NCI-H2171 treated with DMSO at 0.1 percent for 48 hours (cell line): ENCODE measurements at places on chromosomes 3 and 15.

GRCh38 chr3:170563712-170564423 is 22.0 kb downstream of the SLC7A14 start:
- DNase-seq = no peak

DNA sequence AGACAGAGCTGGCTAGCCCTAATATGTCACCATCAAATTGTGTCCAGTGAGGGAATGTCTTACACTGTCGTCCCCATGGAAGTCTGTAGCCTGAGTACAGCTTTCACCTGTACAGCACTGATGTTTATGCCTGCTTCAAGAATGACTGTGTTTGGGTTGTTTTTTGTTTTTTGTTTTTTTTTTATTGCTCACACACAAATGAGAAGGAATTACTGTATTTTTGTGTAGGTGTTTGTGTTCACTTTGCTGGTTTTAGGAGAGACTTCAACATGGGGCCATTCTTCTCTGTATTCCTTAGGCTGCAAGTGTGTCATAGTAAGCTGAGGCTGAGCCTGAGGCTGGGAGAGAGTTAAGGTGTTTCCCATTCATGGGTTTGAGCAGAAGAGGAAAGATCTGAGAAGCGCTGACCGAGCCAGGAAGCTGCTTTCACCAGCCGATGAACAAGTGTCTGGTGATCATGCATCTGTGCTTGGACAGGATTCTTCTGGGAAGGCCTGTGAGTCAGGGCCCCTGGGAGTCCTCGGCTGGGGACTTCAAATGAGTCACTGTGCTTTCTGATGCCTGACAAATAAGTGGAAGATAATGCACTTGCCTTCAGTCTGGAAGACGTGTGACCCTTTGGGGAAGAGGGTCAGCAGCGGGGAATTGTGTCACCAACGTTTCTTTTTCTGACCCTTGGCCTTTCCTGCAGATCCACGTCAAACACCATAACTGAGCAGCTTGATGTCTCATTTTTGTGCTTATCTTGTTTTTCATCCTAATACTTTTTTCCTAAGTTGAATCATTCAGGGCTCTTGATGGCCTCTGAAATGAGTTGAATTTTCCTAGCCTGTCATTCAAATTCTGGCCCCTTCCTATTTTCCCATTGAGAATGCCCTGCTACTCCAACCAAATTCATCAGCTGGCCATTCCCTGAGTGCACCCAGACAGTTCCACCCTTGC is 36.7 kb upstream of the ZBTB38 start:
- DNase-seq = no peak

GRCh38 chr15:48582452-48583247 is 62.9 kb downstream of the FBN1 start:
- peak; percentile 12 for DNase-seq

DNA sequence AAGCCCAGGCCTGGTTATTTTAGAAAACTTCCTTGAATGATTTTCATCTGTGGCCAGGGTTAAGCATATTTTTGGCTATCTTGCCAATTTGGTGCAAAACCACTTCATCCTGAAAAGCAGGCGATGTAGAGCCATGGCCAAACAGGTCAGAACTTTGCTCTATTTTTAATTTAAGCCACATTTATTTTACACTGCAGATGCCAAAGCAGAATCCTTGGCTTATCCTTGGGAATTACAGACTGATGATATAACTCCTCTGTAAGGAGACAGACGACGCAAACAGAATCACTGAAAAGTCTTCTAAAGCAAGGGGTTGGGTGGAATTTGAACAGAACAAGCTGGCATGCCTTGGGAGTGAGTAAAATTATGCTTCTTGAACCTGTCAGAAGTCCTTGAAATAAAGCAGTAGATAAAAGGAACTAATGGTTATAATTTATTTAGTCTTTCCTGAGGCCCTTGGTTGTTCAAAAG is 121.9 kb downstream of the CHST2 start:
- DNase-seq = no peak

DNA sequence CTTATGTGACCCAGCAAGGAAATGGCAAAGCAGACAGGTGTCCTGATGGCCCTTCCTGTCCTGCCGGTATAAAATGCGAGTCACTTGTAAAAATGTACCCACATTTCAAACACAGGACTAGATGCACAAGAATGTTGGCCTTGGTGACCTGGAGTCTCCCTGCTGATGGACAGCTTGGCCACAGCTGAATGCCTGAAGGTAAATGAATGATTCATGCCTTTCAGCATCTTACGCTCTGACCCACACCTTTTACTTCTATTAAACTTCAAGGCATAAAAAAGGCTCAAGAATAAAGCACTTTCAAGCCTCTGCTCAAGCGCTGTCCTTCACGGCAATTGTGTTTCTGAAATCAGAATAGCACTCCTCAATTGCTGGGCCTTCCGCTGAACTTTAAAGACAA is 228.0 kb upstream of the SLCO3A1 start:
- no peak for DNase-seq

GRCh38 chr15:87489902-87490665 is 766.5 kb downstream of the NTRK3 start:
- DNase-seq = no peak

DNA sequence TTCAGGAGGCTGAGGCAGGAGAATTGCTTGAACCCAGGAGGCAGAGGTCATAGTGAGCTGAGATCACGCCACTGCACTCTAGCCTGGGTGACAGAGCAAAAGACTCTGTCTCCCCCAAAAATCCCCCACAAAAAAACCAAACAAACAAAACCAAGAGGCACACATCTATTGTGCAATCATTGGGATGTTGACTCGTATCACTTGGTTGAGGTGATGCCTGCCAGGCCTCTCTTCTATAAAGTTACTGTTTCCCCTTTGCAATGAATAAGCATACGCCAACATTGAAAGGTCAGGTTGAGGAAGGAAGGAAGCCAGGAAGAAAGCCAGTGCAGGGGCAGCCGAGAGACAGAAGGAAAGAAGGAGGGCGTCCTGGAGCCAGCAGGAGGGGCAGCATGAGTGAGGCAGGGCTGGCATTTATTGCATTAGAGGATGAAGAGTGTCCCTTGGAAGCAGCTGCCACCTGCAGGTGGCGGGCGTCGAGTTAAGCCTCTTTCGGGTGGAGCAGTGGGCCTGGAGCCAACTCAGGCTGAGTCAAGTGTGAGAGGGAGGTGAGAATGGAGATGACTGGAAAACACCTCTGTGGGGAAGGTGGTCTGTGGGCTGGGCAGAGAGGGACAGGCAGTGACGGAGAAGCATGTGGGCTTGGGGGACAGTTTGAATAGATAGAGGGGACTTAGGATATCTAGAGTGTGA is 8.3 kb upstream of the CSPG4 start:
- peak; percentile 84 for DNase-seq

- no peak for DNase-seq
Observed at GRCh38 chr15:94370206-94370935, 139.0 kb downstream of the MCTP2 start.

DNA sequence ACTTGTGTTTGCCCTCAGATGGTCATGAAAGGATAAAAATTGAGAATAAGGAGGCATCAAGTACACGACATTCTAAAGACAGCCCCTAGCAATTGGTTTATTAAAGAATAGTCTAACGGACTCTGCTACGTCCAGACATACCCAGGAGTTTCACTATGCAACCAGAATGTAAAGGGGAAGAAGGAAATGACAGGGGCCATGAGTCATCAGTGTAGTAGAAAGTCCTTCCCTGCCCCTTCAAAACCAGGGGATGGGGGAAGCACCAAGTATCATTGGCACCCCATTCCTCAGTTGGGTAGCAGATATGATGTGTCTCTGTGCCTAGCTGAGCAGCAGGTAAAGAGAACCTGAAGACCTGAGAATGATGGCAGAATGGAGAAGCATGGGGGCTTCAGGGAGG is 367.4 kb downstream of the IL20RB start:
- no peak for DNase-seq

GRCh38 chr3:52372822-52373504 is 56.8 kb downstream of the DNAH1 start:
- DNase-seq = no peak

- DNase-seq = peak; percentile 99
Observed at GRCh38 chr3:127886231-127886955, 28.6 kb upstream of the KBTBD12 start.

DNA sequence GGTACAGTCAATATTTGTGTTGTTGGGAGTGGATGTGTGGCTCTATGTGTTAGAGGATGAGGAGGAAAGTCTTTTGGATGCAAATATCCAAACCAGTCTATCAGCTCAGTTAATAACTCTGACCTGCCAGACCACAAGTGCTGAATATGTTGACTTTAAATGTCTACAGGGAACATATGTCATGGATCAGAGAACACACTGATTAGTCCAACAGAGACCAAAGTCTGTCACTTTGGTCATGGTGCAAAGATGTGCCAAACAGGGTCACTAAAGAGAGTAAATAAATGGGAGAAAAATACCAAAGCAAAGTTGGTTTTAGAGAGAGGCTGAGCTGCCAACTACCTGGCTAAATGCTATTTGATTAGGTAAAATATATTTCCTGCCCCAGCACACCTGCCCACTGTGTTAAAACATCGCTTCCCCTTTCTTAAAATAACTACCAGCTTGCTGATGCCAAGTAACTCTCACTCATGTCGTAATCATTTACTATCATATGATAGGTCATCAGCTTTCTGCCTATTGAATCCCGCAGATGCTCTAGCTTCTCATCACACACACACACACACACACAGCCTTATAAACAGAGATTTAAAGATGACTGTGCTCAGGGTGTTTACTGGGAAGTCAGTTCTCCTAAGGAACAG is 173.3 kb downstream of the PDZRN3 start:
- no peak for DNase-seq

DNA sequence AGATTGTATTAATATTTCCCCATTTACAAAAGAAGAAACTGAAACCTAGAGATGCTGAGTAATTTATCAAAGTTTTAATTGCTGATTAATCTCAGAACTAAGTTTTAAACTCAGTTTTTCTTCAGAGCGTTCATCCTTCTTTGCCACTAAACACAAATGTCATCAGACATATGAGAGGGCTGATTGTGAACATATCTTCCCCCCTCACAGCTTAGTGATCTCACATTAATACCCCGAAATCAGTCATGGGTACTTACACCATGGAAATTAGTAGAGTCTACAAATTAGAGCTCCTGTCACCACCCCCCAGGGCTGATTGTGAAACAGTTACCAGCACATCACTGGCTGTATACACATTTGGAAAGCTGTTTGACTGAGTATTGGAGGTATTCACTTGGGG is 189.3 kb upstream of the SGO1 start:
- no peak for DNase-seq

DNA sequence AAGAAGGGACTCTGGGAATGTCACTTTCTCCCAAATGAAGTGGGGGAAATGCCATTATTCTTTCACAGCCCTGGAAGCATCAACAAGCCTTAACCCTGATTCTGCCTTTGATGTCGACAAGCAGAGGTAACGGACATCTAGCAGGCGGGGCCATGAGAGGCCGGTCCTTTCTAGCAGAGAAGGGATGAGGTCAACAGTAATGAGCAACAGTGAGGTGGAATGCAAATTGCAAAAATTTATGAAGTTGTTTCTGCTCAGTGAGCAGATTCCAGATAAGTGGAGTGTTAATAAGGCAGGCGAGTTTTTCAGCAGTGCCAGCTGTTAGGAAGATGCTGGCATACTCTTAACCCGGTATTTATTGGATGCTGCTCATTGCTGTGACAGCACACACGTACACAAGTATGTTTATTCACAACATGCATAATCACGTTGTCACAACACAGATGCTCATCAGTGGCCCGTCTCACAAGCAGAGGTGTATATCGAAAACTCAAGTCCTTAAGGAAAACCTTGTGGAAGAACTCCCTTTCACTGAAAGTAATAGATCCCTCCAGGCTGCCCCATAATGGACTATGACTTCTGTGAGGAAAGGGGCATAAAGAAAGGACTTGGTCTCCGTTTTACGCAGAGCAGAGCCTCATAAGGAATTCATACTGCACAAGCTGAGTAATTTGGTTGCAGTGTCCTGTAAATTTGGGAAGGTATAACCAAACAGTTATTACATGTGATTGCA is 329.0 kb downstream of the IGSF11 start:
- DNase-seq = no peak

DNA sequence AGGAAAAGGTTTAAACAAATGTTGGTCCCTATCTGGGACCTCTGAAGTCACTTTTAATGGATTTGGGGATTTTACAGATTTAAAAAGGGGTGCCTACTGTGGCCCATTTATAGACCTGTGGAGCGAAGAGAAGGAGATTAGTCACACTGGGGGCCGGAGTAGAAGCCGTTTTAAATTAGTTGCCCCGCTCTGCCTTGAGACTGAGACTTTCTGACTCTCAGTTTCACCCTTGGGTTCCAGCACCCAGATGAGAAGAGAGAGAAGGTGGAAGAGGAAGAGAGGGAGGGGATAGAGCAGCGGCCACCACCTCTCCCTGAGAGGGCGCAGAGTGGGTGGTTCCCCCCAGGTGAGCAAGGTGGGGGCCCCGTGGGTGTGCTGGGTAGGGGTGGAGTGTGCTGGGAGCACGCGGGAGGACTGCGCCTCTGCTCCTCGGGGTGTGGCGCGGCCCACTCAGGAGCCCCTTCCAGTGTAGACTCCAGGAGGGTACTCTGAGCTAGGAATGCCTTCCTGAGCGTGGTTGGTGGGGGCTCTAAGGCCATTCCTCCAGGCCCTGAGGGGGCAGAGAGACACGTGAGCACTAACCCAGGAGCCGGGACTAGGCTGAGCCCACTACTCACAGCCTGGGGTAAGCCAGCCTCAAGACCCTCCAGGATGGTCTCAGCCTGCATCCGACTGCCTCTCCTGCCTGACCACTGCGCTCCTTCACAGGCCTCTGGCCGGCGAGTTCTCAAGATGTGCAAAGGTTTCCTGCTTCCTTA is 32.6 kb upstream of the RAB6B start:
- no peak for DNase-seq

GRCh38 chr3:32577581-32578556 is 7.2 kb upstream of the DYNC1LI1 start:
- DNase-seq = peak; percentile 7
